ENCODE measurements at places on chromosomes 1 and 21.

GRCh38 chr1:66367369-66367768 lies 166.6 kb upstream of the SGIP1 start:
- no peak for DNase-seq

- no peak for DNase-seq
Measured at GRCh38 chr1:50111503-50111902, 2.8 kb downstream of the ELAVL4 start.

DNA sequence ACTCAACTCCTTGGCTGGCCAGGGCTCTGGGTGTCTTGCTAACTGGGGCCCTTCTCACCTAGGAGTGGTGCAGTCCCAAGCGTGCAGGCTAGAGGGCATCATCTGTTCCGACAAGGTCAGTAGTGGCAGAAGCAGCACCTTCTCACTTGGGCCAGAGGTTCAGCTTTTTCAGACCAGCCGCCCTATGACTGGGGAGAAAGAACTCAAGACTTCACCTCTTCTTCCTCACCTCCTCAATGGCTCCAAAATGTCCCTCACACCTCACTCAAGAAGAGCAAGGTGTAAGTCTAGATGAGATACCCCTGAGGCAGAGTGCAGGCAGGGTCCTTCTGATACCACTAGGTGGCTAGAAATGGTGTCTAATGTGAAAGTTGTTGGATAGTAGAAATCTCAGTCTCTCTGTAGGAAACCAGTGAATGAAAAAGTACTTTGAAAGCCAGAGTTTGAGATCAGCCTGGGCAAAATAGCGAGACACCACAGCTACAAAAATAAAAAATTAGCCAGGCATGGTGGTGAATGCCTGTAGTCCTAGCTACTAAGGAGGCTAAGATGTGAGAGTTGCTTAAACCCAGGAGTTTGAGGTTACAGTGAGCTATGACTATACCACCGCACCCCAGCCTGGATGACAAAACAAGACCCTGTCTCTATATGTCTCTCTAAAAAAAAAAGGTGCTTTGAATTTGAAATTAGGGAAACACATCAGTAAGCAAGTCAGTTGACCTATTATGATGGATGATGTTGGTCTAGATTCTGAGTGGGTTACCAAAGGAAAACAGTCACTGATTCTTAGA lies 8.6 kb upstream of the IL20 start:
- no peak for DNase-seq

- no peak for DNase-seq
Measured at GRCh38 chr1:61343734-61344420, 261.5 kb downstream of the NFIA start.

- no peak for DNase-seq
Measured at GRCh38 chr1:178048883-178049282, 45.0 kb upstream of the RASAL2 start.

Data from T-helper 2 cell treated with Interferon-gamma antibody and Interleukin-4, amounts not matched to agents 5 μg/mL and 100 μg/mL, for 36 hours (primary cell).